Activated CD8-positive, alpha-beta memory T cell treated with anti-CD3 and anti-CD28 coated beads for 4 hours (primary cell): ENCODE measurements at places on chromosomes 6 and 20.

- DNase-seq, result no peak
Measured at GRCh38 chr20:61903575-61904340, 161.9 kb downstream of the TAF4 start.

- DNase-seq, result no peak
Measured at GRCh38 chr6:153059757-153060156, 57.2 kb upstream of the MTRF1L start.

DNA sequence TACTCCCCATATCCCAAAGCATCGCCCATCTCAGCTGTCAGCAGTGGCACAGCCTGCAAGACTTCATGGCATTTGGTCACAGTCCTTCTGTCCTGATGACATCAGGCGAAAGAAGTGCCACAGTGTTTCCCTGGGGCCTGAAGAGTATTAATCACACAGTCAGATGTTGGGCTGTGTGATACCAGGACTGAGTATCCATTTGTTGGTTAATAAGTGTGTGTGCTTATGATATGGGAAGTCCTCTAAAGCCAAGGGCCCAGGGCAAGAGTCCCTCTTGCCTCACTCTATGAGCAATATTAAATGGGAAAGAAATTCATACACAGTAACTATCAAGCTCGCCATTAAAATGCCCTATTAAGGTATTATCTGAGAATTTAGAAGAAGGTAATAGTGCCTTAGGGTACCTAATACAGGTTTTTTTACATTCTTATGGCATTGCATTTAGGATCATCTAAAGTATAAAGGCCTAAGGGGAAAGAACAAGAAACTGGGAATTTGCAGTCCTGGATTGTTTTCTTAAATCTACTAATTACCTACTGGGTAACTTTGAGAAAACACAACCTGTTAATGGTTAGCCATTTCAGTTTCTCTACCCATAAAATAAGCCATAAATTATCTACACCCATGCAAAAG lies 204.1 kb upstream of the PREP start:
- DNase-seq, result no peak

- DNase-seq, result no peak
Measured at GRCh38 chr6:127855542-127856159, 45.2 kb downstream of the THEMIS start.

DNA sequence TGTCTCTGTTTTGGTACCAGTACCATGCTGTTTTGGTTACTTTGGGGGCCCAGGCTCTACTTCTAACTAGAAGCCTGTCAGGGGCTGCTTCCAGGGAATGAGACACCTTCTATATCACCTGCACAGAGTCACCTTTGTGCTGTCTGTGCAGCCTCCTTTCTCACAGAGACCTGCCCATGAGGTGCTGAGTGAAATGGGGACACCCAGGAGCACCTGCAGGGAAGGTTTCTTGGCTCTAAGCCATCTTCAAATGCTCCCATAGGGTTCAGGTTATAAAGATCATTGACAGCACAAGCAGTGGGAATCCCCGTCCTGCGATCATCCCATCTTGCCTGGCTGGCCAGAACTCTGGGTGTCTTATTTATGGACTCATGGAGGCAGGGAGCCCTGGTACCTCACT lies 19.1 kb downstream of the GABRR2 start:
- DNase-seq, result no peak

DNA sequence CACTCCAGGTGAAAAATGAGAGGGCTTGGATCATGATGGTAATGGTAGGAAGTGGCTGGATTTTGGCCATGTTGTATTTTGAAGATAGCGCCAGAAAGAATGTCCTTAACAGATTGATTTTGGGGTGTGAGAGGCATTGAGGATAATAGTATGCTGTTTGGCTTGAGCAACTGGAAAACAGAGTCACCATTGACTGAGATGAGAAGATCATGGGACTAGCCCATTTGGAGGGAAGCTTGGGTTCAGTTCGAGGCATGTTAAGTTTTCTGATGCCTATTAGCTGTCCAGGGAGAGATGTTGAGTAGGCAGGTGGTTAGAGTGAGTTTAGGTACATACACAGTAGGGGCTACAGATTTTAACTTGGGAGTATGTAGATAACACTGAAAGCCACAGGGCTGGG lies 23.3 kb downstream of the PLCG1 start:
- no peak for DNase-seq

DNA sequence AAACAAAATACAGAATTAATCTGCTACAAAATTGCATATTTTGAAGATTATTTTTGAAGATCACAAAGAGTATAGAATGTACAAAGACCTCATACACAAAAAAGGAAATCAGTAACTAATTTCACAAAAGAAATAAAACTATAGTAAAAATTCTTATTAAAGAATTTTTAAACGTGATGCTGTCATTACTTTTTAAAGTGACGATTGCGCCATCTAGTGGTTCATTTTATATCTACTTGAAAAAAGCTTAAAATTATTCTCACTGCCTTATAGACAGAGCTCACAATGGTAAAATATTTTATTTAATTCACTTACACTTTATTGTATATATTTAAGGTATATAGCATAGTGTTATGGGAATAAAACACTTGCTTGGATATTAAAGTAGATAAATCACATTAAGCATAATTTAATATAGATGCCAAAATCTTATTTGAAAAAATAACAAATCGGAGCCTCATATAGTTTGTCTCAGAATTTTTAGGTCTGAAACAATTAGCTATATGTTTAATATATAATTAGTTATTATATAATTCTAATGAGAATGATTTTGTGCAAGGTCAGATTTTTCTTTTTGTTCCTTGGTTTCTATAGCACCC lies 128.8 kb downstream of the PHF3 start:
- DNase-seq, result no peak

DNA sequence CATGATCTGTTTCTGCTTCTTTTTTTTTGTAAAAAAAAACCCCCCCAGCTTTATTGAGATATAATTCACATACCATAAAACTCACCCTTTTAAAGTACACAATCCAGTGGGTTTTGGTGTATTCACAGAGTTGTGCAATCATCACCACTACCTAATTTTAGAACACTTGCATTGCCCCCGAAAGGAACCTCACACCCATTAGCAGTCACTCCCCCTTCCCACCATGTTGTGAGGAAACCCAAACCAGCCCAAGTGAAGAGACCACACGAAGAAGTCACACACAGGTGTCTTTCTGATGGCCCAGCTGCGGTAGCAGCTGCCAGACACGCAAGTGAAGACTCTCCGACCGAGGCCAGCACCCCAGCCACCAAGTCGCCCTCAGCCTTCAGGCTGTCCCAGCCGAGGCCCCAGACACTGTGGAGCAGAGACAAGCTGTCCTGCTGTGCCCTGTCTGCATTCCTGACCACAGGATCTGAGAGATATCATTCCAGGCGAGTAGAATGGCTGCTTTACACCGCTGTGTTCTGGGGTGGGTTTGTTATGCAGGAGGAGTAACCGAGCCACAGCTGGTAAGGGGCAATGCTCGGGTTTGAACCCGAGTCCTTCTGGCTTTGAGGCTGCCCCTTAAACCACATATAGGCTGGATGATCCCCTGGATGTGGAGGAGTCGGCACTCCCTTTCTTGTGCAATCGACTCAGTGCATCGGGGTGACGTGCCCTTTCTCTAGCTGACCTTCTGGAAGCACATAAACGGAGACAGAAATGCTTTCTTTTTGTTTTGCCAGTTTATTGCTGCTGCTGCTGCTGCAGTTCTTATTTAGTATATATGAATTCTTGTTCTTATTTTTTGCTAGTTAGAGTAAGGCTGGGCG lies 59.1 kb upstream of the PTPN1 start:
- no peak for DNase-seq

- no peak for DNase-seq
Measured at GRCh38 chr6:46772762-46773161, 20.4 kb upstream of the MEP1A start.

DNA sequence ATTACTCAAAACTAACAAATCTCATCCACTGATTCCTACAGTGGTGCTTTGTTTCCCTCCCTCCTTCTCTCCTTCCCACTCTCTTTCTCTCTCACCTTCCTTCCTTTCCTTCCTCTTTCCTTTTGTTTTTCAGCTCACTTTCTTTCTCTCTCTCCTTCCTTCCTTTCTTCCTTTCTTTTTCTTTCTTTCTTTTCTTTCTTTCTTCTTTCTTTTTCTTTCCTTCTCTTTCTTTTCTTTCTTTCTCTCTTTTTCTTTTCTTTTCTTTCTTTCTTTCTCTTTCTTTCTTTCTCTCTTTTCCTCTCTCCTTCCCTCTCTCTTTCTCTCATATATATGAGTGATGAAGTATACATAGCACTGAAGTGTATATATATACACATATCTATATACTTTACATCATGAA lies 241.4 kb downstream of the CENPW start:
- DNase-seq, result no peak

DNA sequence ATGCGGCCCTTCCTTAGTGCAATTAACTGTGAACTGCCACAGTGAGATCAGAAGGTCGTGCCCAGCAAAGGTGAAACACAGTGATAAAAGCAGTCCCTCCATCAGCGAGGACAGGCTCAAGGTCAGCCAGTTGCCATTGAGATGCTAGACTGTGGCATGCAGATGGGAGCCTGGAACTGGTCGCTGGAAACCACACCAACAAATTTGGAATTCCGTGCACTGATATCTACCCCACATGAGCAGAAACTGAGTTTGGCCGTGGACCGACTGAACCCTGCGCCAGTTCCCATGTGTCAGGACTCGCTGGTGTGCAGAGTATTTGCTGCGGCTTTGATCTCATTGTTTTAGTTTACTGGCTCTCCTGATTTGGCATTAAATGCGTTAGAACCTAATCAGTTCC lies 125.6 kb upstream of the QKI start:
- no peak for DNase-seq

- no peak for DNase-seq
Measured at GRCh38 chr20:20561841-20562240, 150.6 kb downstream of the RALGAPA2 start.

- DNase-seq, result no peak
Measured at GRCh38 chr6:111477481-111477938, 5.5 kb downstream of the REV3L start.

- DNase-seq, result no peak
Measured at GRCh38 chr20:34525709-34526416, 9.6 kb downstream of the DYNLRB1 start.

GRCh38 chr20:8535403-8536261 lies 403.6 kb downstream of the PLCB1 start:
- DNase-seq, result no peak
